GM04504 (cell line): ENCODE measurements at places on chromosomes 3 and 15.

DNA sequence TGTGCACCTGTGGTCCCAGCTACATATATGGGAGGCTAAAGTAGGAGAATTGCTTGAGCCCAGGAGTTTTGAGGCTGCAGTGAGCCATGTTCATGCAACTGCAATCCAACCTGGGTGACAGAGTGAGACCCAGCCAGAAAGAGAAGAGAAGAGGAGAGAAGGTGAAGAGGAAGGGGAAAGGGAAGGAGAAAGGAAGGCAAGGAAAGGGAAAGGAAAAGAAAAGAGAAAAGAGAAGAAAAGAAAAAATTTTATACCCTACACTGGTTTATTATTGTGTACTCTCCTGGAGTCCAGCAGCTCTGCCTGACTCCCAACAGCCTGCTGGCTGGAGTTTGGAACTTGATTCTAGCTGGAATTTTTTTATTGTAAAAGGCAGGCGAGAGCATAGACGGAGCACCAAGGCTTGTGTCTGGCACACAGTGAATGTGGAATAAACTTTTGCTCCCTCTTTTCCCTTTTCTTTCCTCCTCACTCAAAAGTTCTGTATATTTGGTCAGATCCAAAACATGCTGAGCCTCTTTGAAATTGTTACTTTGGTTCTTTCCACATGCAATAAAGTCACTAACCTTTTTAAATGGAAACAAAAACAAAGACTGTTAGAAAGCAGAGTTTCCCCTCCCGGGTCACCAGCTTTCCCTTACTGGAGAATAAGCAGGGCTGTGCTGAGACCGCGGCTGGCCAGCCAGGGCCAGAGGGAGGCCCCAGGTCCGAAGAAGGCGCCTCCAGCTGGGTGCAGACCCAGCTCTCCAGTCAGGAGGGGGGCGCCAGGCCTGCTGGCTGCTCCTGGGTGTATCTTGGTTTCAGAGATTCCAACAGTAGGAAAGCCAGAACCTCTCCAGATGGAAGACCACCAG is 9.9 kb downstream of the THSD4 start:
- DNase-seq, result no peak

GRCh38 chr15:51065261-51065660 is 29.4 kb downstream of the TNFAIP8L3 start:
- no peak for DNase-seq

GRCh38 chr3:172511783-172512762 is 11.2 kb downstream of the TNFSF10 start:
- DNase-seq, result no peak

- DNase-seq, result no peak
These were observed 51.2 kb downstream of the SH3GL3 start for GRCh38 chr15:83498374-83498773.

GRCh38 chr3:103919327-103919726 is 1447.4 kb upstream of the ALCAM start:
- no peak for DNase-seq

DNA sequence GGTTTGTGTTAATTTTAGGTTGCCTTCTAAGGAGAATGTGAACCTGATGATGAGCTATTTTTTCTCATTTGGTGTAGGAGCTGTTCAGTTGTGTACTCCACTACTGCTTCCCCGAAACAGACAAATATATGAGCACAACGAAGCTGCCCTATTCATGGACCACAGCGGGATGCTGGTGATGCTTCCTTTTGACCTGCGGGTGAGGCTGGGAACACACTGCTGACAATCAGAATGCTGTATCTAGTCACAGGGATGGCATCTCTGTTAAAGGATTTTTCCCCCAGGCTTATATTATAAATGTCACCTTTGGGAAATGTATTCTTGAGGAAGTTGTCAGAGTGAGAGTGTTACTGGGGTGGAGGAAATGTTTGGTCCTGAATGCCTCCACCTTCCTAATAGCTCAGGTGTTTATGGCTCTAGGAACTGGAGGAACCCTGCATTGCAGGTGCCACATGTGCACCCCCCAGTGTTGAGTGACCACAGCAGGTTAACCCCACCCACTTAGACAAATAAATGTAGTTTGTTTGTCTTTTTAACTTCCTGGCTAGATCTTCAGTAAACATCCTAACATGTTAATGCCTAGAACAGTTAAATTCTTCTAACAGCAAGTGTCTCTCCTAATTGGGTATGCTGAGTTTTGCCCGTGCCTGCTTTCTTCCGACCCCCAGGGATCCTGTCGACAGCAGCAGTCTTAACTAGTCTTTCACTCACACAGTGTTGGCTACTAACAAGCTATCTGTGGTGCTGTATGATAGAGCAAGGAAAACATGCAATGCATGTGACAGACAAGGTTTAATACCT is 35.7 kb downstream of the SRP14 start:
- DNase-seq, result no peak

- DNase-seq, result no peak
These were observed 646.0 kb downstream of the TUSC7 start for GRCh38 chr3:117355566-117355965.

- DNase-seq, result no peak
These were observed 105.4 kb downstream of the PTPRG start for GRCh38 chr3:61666615-61667330.
